ENCODE measurements at places on chromosomes 3 and 15. TPM values are rescaled to one million over a fixed set of nuclear protein-coding genes. Genes with fewer than 3 reads are reported as not detected.

NDN gene
- total RNA-seq: 36.9 TPM

ARIH2 gene
- 47.3 TPM for total RNA-seq

CSTA gene
- 6.6 TPM for total RNA-seq

ENTPD3 gene
- total RNA-seq: 0.09 TPM

C2CD4A gene
- not detected for total RNA-seq

VGLL3 gene
- total RNA-seq: 10.9 TPM

CX3CR1 gene
- not detected for total RNA-seq

FBXO40 gene
- total RNA-seq: not detected

IGSF11 gene
- total RNA-seq: 0.09 TPM

BLM gene
- 1.1 TPM for total RNA-seq

SENP8 gene
- total RNA-seq: 1.2 TPM

COL6A5 gene
- total RNA-seq: not detected

CYP8B1 gene
- not detected for total RNA-seq

COMMD2 gene
- 18.0 TPM for total RNA-seq

GOLGA8T gene
- 0.17 TPM for total RNA-seq

KCNMB2 gene
- not detected for total RNA-seq

NDUFAF3 gene
- 75.1 TPM for total RNA-seq

ZNF619 gene
- total RNA-seq: 5.0 TPM

P2RY12 gene
- total RNA-seq: 0.09 TPM

STX19 gene
- not detected for total RNA-seq

SETD5 gene
- total RNA-seq: 36.8 TPM

DNAJA4 gene
- 1.2 TPM for total RNA-seq

OR5K2 gene
- not detected for total RNA-seq

FBXW12 gene
- total RNA-seq: not detected

PIGZ gene
- 1.3 TPM for total RNA-seq

CTSH gene
- total RNA-seq: 12.6 TPM

GABRR3 gene
- total RNA-seq: not detected

ZFAND6 gene
- 154 TPM for total RNA-seq

TNNC1 gene
- total RNA-seq: 0.63 TPM

THPO gene
- total RNA-seq: 0.16 TPM

VPS13C gene
- 61.5 TPM for total RNA-seq

CLRN1 gene
- total RNA-seq: not detected

MESP2 gene
- total RNA-seq: 1.9 TPM

WDR49 gene
- under 0.01 TPM for total RNA-seq

AGBL1 gene
- not detected for total RNA-seq

RHO gene
- not detected for total RNA-seq

GOLIM4 gene
- total RNA-seq: 77.0 TPM

LMAN1L gene
- not detected for total RNA-seq

CPB1 gene
- total RNA-seq: not detected

MASP1 gene
- total RNA-seq: 15.3 TPM

ANKRD34C gene
- total RNA-seq: not detected
